ENCODE measurements at places on chromosomes 6 and 20.

DNA sequence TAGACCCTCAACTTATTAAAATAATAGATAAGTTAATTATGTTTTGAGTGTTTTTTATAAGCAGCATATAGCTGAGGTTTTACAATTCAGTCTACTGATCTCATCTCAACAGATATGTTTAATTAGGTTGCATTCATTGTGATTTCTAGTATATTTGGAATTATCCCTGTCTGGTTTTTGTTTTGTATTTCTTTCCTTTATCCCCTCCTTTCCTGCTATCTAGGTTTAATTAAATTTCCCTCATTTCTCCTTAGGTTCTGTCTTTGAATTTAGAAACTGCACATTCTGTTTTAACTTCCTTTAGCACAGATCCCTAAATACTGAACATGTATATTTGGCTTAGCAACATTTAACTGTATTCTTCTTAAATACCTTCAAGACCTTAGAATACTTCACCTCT, 4.9 kb upstream of the SUMO4 start:
- no peak for DNase-seq

- DNase-seq, result no peak
Observed at GRCh38 chr6:114810468-114810867, 467.6 kb upstream of the HS3ST5 start.

GRCh38 chr6:90537723-90538258, 49.1 kb downstream of the MAP3K7 start:
- DNase-seq, result no peak

DNA sequence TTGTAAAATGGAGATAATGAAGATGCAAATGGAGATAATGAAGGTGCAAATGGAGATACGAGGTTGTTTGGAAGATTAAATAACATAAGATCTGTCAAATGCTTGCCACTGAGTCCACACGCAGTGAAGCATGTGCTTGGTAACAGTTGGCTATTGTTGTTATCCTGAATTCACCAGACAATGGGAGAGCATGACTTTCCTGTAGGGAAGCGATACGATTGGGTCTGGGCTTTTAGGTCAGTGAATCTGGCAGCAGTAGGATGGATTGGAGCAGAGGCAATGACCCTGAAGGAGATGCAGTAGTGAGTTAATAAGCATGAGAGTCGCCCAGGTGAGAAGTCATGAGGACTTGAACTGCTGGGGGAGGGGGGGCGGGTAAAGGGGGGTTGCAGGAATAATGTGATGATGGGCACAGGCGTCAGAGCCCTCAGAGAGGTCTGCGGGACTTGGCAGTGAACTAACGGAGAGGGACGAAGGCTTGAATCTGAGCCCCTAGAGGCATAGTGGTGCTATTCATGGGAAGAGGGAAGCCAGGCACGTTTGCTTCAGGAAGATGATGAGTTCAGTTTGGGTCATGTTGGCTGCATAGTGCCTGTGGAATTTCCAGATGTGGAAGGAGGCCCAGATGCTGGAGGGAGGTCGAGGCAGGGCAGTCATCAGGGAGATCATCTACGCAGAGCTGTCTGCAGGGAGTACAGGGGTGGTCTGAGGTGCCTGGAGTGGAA, 55.4 kb downstream of the ZDHHC14 start:
- no peak for DNase-seq

DNA sequence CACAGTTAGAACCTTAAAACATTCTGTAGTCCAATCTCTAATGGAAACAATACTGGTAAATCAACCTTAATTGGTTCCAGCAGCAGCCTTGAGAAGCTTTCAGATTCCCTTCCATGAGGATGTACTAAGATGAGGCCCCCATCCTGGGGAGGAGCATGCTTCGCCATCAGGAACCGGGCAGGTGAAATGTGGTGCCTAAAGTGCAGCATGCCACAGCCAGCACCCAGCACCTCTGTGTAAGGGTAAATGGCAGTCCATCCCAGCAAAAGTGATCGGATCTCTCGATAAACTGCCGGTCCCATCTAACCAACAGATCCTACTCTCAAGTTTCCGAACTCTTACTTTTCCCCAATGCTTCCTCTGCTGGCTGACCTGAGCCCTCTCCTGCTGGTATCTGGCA, 166.3 kb upstream of the PDE10A start:
- DNase-seq, result no peak
